ENCODE measurements at places on chromosomes 5 and 9. TPM values are rescaled to one million over a fixed set of nuclear protein-coding genes. Genes with fewer than 3 reads are reported as not detected.

The ACOT12 gene
- not detected for total RNA-seq

The TOR2A gene
- total RNA-seq = 5.1 TPM

The SOX30 gene
- total RNA-seq = not detected

The MZB1 gene
- not detected for total RNA-seq

The PKD2L2 gene
- not detected for total RNA-seq

The CERCAM gene
- 55.1 TPM for total RNA-seq

The PCDH1 gene
- not detected for total RNA-seq

The GZMA gene
- total RNA-seq = not detected

The LVRN gene
- total RNA-seq = 0.39 TPM

The TAF11L5 gene
- total RNA-seq = not detected

The SPATA31D4 gene
- not detected for total RNA-seq

The SHOC1 gene
- total RNA-seq = not detected

The OGN gene
- 4.0 TPM for total RNA-seq

The FCN2 gene
- not detected for total RNA-seq

The KLF9 gene
- total RNA-seq = 76.4 TPM

The NME5 gene
- 3.3 TPM for total RNA-seq

The GAS1 gene
- 9.4 TPM for total RNA-seq

The MSX2 gene
- 4.5 TPM for total RNA-seq

The FOXD4L4 gene
- not detected for total RNA-seq

The PCDHB12 gene
- not detected for total RNA-seq

The GPX8 gene
- total RNA-seq = 85.6 TPM

The PIGO gene
- 12.1 TPM for total RNA-seq

The UNC5A gene
- total RNA-seq = under 0.01 TPM

The SNCB gene
- total RNA-seq = not detected

The REEP2 gene
- 2.2 TPM for total RNA-seq

The SH2D3C gene
- 0.37 TPM for total RNA-seq

The PCDHGB7 gene
- total RNA-seq = 5.9 TPM

The ENTPD8 gene
- total RNA-seq = not detected

The ADGRD2 gene
- total RNA-seq = not detected

The ANKRD34B gene
- not detected for total RNA-seq

The IQGAP2 gene
- 2.2 TPM for total RNA-seq

The CLINT1 gene
- 83.1 TPM for total RNA-seq

The HACD4 gene
- 3.7 TPM for total RNA-seq

The HNRNPA0 gene
- total RNA-seq = 13.9 TPM

Measured in subcutaneous preadipocyte (primary cell).